ENCODE measurements at places on chromosomes 5 and 9.

DNA sequence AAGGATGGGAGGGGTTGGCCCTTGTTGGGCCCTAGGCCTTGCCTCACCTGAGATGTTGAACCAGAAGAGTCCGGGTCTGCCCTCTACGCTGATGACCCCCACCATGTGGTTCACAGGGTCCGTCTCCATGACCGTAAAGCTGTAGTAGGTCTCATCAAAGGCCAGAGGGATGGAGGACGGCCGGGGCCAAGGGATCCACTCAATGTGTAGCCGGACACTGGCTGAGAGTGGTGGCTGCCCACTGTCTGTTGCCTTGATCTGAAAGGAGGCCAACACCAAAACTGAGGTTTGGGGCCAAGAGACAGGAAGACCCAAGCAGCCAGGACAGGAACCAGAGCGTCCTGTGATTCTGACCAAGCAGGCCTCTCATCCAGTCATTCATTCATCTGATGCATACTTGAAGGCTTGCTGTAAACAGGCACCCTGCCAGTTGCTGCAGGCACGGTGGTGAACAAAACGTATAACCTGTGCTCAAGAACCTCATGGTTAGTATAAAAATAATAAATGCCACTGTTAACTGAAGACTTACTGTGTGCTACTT, 37.9 kb downstream of the FAT2 start:
- DNase-seq, result no peak

DNA sequence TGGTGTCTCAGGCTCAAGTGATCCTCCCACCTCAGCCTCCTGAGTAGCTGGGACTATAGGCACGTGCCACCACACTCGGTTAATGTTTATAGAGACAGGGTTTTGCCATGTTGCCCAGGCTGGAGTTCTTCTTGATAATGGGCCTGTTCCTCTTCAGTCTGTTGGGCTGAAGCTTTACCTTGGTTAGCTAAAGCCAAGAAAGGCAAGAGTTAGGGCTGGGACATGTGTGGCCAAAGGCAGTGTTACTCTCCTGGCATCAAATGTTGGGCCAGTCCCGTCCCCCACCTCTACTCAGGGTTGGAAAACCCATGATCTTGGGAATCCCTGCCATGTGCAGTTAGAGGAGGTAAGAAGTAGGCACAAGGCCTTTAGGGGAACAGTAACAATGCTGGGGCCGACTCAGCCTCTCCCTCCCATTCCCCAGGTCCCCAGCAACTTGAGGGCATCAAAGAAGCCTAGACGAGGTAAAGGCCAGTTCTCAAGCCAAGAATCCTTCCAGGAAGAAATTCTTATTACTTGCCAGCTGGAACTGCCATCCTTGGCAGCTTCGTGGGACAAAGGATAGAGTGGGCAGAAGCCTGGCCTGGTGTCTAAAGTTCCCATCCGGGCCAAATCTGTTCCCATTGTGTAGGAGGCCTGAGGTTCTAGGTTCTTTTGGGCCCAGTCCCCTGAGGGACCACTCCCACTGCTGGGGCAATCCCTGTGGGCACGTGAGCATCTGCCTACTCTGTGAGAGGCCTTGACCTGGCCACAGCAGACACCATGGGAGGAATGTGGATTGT, 4.5 kb downstream of the EGR1 start:
- DNase-seq, result no peak

DNA sequence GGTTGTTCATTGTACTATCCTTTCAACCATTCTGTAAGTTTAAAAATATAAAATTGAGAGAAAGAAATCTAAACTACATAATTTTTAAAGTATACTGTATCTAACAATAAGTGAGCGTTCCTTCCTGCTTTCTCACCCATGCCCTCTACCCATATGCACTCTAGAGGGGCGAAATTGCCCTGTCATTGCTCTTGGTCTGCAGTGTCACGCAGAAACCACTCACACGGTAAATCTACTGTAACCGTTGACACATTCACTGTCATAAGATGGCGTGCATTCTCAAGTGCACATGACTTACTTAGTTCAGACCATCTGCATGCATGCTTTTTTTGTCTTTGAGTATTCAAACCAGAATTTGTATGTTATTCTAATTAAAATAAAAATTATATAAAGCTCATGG, 55.7 kb upstream of the NIPBL start:
- no peak for DNase-seq

DNA sequence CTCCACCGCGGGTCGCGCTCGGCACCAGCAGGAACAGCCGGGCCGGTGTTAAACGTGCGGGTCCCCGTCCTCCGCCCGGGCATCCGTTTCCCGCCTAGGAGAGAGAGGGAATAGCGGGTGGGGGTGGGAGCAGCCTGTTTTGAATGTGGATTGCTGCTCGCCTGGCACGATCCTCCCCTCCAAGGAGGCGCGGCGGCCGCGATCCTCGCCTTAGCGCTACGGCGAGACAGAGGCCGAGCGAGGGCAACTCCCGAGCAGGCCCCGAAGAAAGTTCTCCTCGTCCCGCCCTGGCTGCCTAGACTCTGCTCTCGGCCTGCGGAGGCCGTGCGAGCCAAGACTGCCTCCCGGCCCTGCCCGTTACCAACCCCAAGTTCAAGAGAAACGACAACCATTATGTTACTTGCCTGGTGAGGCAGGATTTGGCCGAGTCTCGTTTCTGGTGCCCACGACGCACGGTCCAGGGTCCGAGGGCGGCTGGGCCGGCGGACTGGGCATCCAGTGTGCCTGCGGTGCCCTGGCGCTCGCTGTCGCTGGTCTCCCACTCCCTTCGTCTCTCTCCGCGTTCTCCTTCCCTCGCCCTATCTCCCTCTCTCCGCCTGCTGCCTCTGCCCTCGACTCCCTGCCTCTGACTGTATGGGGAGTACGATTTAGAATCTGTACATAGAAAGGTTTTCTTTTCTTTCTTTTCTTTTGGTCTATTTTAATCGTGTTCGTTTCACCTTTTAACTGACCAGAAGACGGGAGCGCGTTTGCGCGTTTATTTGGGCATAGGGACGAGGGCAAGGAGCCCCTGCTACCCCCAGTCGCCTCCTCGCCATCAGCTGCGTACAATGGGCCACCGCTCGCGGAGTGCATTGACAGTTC, 724 bp downstream of the NR2F1-AS1 start:
- DNase-seq, result no peak

- DNase-seq, result no peak
Measured at GRCh38 chr9:129934041-129934591, 98.9 kb downstream of the USP20 start.

DNA sequence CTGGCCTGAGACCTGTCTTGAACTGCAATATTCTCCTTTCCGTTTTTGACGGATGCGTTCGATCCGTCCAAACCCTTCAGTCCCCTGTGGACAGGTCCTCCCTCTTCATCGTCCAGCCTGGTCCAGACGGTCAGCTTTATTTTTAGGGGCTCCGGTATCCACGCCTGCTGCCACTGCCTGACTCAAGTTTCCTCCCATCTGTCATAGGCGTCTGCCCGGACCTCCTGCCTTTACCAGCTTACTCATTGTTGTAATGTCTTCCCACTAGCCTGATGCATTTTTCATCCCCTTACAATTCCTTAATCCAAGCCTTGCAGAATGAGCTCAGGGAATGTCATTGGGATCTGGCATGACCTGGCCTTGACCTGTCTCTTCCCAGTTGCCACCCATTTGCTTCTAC, 145.8 kb downstream of the TENT4A start:
- no peak for DNase-seq

DNA sequence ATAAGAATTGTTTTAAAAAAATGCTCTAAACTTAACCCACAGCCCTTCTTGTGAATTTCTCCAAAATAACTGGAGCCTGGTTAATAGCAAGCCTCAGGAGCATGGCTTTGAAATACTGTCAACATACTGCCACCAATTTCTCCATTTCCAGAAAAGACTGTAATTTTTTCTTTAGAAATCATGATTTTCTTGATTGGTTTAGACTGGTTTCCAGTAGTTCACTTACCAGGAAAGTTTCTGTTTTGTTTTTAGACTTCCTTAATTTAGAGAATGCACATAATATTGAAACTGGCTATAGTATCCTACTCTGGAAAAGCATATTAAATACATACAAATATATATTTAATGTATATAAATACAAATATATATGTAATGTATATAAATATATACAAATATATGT, 4.5 kb upstream of the CD274 start:
- no peak for DNase-seq

GRCh38 chr9:136614967-136615623, 47.6 kb upstream of the EGFL7 start:
- DNase-seq, result no peak

DNA sequence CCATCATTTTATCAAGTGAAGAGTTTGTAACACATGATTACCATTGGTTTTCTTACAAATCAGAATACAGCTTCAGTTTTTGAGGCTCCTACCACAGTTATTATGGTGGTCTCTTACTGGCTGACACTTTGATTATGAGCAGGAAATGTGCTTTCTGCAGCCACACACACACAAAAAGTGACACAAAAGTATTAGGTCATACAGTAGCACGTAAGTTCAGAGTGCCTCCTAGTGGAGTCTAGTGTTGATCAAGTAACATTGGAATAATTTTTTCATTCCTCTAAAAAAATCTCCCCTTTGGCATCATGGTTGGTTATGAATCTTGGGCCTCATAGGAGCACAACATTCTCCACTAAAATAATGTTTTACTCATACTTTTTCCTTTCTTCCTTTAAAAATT, 37.6 kb downstream of the PAM start:
- no peak for DNase-seq

GRCh38 chr5:21581508-21581907, 1271.6 kb downstream of the CDH12 start:
- DNase-seq, result no peak

DNA sequence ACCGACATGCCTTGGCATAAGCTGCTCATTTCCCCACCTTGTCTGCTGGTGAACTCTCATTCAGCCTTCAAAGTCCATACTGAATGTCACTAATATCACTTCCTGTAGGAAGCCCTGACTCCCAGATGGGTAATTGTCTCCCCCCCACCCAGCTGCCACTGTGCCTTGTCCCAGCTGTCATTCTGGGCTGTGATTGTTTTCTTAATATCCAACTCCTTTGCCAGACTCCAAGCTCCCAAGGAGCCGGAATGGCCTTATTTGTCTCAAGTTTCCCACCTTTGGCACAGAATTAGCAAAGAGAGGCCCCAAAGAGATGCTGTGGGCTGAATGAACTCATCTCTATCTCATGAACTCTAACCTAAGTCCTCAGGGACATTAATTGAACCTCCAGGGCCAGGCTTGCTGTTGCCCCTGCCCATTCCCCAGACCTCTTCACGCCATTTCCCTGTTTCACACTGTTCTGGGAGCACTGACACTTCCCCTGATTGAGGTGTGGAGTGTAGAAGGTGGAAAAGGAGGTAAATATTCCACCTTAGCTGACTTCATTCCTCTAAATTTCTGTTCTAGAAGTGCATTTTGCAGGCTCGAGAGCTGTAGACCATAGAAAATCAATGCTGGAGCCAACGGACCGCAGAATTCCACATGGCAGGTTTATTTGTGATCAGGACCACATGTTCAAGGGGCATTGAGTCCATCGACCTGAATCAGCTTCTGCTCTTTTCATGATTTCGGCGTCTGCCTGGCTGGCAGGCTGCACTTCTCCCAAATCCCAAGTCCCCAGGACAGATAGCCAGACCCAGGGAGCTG, 4.9 kb upstream of the SH3PXD2B start:
- DNase-seq, result no peak

DNA sequence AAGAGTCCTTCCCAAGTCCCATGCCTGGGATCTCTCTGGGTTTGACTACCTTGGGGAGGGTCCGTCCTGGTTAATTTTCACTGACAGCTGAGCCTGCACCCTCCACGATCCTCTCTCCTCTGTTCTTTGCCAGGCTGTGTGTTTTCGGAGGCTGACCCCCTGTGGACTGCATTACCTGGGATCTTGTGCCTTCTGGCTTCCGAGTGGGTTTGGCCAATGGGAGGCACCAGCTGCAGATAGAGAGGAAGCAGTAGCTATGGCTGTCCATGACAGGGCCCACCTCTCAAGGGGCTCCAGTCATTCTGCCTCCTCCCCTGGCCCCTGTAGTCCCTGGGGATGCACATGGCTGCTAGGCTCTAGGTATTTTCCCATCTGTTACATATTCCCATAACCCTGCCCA, 285.0 kb downstream of the DMRT2 start:
- no peak for DNase-seq

DNA sequence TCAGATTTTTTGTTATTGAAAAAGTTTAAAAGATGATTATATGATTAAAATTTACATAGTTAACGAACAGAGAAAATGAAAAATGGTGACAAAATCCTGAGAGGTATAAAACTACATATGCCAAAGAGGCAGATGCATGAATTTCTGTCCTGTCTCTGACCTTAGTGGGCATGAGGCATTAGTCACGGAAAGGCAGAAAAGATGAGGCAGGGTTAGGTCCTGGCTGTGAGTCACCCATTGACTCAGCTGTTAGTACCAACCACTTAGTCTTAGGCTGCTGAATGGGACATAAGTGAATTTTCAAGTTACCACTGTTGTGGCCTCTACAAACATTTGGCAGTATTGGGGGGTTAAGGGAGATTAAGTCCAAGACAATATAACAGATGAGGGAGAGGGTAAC, 33.1 kb downstream of the RASA1 start:
- DNase-seq, result no peak

GRCh38 chr5:115320006-115320405, 23.6 kb upstream of the CCDC112 start:
- DNase-seq, result no peak

- no peak for DNase-seq
Measured at GRCh38 chr5:143653766-143654282, 158.1 kb upstream of the HMHB1 start.

GRCh38 chr5:170427672-170428236, 38.6 kb upstream of the KCNMB1 start:
- DNase-seq, result no peak

GRCh38 chr5:90888511-90889324, 330.1 kb downstream of the ADGRV1 start:
- DNase-seq, result no peak

GRCh38 chr5:127111112-127111511, 37.8 kb upstream of the C5orf63 start:
- peak; percentile 6 for DNase-seq

GRCh38 chr9:114614373-114614772, 3.3 kb downstream of the TMEM268 start:
- no peak for DNase-seq

DNA sequence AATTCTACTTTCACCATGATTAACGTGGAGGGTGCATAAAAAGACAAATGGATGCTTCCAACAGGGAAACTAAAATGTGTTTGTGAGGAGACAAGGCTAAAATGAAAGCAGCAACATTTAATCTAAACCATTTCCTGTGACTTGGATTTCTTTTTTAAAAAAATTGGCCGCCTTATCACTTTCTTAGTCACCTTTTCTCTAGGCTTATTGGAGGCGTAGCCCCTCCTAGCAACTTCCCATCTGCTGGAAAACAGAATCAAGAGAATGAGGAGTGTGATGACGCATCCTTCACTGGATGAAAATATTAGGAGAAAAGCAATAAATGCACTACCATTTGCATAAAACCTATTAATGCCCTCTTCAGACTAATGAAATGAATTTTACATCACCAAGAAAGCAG, 791 bp upstream of the GPR150 start:
- no peak for DNase-seq

GRCh38 chr5:65946198-65946745, 19.9 kb downstream of the ERBIN start:
- DNase-seq, result no peak

DNA sequence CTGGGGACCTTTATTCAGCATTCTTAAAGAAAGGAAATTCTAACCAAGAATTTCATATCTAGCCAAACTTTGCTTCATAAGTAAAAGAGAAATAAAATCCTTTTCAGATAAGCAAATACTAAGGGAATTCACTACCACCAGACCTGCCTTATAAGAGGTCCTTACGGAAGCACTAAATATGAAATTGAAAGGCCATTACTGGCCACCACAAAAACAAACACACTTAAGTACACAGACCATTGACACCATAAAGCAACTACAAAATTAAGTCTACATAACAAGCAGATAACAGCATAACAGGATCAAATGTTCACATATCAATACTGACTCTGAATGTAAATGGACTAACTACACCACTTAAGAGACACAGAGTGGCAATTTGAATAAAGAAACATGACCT, 361.4 kb upstream of the POU5F2 start:
- no peak for DNase-seq
